ENCODE measurements at places on chromosomes 7 and 10.

DNA sequence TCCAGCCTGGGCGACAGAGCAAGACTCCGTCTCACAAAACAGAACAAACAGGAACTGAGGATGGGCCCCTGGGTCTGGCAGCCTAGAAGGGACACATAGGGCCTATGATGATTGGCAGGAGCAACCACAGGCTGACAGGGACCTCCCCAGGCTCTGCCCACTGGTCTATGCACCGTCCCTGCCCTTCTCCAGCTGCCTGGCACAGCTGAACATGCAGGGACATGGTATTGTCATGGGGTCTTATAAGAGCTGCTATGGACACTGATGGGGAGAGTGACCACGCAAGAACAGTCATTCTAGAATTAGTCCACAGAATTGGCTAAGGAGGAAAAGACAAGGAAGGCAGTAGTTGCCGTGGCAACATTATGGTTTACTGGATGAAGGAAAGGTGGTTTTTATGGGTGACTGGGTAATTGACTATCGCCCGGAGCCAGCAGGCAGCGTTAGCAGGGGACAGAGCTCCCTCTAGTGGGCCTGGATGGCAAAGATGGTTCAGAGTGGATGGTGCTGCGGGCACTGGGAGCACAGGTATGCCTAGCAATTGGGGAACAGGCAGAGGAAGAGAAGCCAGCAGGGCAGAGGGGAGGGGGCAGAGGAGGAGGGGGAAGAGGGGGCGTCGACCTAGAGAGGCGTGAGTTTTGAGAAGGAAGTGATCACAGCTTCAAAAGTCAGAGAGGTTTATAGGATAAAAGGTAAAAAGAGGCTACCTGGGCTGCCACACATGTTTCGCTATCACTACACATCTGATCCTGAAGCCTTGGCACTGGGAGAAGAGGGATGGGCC, 7.8 kb upstream of the TRIM56 start:
- DNase-seq = peak; percentile 95

- DNase-seq = peak; percentile 40
These were observed 72.1 kb upstream of the TNRC18 start for GRCh38 chr7:5495581-5496375.

GRCh38 chr7:102898532-102898859, 14.3 kb upstream of the LRRC17 start:
- no peak for DNase-seq

DNA sequence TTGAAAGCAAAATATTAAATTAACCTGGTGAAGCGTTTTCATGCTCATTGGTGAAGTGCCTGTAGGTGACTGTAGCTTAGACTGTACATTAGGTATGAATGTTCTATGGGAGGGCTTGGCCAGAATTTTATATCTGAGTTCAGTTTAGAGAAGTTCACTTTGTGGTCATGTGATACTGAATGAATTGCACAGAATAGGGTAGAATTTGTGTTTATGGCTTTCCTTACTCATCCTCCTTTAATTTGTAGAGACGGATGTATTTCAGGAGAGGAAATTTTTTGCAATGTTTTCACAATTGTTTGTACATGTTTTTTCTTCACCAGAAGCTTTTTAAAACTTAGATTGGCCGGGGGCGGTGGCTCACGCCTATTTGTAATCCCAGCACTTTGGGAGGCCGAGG, 32.3 kb downstream of the REEP3 start:
- no peak for DNase-seq

GRCh38 chr10:59831658-59832503, 74.5 kb downstream of the CCDC6 start:
- DNase-seq = no peak

DNA sequence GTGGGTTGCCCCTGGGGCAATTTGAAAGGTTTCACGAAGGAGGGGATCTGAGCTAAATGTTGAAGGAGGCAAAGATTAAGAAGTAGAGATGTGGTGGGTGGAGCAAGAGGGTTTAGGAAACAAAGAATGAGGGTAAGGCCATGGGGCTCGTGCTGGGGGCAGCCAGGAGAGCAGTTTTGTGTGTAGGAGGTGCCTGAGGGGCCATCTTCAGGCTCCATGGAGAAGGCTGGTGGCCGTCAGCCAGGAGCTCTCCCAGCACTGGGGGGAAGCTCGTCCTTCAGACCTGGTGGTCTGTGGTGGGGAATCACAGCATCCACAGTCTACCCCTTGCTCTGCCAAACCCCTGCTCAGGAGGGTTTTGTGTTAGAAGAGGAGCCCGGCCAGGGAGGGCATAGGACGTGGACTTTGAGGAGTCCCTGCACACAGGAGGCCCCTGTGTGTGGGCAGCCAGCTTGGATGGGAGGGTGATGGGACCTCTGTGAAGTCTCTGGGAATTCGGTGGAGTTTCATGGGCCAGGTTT, 11.8 kb upstream of the CXCL12 start:
- DNase-seq = no peak

DNA sequence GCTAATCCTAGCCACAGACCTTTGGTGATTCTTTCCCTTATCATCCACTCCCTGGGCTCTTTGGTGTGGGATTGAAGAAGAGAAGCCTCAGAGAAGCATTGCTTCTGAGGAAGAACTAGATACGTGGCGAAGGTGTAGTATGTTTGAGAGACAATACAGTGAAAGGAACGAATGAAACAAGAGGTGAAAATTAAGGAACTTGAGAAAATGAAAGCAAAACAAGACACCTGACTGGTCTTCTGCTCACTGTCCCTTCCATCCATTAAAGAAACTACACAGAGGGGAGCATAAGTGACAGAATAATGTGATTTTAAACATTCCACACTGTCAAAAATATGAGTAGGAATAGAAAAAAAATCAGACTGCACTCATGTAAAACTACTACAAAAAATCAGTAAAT, 219.6 kb upstream of the NPSR1 start:
- DNase-seq = no peak

DNA sequence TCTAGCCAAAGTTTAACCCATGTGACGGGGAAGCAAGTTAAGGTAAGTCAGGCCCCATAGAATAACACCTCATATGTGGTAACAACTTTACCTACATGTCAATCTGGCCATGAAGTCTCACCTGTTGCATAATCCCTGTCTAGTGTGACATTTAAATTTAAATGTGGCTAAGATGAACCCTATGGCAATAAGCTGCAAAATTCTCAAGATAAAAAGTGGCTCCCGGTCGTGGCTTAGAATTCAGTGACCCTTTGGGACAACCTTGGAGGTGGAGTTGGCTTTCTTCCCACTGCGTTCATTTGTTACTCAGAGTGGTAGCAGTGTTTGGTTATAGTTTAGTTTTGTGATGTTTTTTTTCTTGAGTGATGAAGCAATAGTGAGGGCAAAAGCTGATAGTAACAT, 90.6 kb downstream of the ARID5B start:
- DNase-seq = no peak

- no peak for DNase-seq
These were observed 339.5 kb downstream of the ELMO1 start for GRCh38 chr7:37109016-37109683.

GRCh38 chr10:102630663-102631062, 13.6 kb upstream of the TRIM8 start:
- no peak for DNase-seq

DNA sequence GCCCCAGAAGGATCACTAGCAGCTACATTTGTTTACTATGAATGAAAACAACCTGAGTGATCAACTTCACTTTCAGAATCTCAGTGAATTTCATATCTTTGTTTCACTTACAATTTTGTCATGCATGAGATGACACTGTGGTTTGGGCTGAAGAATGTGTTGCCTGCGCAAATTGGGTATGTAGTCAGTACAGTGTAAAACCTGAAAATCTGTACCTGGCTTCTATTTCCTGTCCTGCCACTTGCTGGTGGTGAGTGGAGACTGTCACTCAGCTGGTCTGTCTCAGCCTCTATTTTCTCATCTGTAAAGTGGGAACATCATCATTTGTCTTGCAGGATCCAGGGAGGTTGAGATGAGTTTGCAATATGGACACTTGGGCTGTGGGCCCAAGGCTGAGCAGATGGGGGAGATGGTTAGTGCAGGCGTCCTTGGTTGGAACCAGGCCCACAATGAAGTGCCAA, 118.0 kb downstream of the WDFY4 start:
- DNase-seq = no peak

- no peak for DNase-seq
These were observed 62.0 kb downstream of the SLIT1 start for GRCh38 chr10:97123765-97124164.

GRCh38 chr10:3467052-3467951, 294.7 kb upstream of the PITRM1 start:
- DNase-seq = peak; percentile 93

DNA sequence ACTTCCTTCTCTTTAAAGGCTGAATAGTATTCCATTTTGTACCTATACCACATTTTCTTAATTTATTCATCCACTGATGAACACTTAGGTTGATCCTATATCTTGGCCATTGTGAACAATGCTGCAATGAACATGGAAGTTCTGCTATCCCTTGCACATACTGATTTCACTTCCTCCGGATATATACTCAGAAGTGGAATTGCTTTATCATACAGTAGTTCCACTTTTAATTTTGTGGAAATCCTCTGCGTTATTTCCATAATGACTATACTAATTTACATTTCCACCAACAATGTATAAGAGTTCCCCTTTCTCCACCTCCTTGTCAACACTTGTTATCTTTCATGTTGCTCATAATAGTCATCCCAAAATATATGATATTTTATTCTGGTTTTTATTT, 312.6 kb downstream of the PLXDC2 start:
- DNase-seq = no peak

- peak; percentile 85 for DNase-seq
These were observed 116.8 kb downstream of the ABLIM1 start for GRCh38 chr10:114541081-114541796.

DNA sequence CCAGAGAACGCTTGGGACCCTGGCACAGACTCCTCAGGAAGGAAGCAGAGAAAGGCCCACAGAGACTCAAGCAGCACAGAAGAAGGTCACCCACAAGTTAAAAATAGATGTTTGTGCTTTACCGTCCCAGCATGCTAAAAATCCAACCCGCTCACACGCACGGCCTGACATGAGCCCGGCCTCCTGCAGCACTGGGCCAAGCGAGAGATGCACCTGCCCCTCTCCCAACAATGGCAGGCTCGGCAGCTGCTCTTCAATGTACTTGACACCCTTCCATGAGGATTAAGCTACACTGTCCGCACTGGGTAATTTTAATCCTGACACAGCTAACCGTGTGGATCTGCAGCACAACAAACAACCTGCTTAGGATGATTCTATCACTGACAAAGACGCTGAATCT, 9.3 kb downstream of the DIP2C start:
- DNase-seq = peak; percentile 56

- no peak for DNase-seq
These were observed 172.0 kb upstream of the GRB10 start for GRCh38 chr7:50954716-50955115.

DNA sequence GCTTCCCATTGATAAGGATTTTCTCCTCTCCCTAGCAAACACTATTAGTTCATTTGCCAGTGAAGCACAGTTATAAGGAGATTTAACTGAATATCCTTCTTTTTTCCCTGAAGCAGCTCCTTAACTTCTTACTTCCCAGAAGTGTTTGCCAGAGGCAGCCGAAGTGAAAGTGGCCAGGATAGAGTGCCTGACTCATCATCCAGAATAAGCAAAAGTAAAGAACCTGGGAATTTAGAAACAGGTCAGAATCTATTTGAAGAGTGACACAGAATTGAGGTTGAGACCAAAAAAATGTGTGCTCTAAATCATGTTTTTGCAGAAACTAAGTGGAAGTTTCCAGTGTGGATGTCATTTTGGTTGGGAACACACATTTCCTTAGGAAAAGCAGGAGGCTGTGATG, 249.6 kb upstream of the VWC2 start:
- no peak for DNase-seq

GRCh38 chr7:135317676-135318325, 84.2 kb downstream of the STRA8 start:
- peak; percentile 57 for DNase-seq

- no peak for DNase-seq
These were observed 8.6 kb downstream of the ZNF786 start for GRCh38 chr7:149081914-149082313.

DNA sequence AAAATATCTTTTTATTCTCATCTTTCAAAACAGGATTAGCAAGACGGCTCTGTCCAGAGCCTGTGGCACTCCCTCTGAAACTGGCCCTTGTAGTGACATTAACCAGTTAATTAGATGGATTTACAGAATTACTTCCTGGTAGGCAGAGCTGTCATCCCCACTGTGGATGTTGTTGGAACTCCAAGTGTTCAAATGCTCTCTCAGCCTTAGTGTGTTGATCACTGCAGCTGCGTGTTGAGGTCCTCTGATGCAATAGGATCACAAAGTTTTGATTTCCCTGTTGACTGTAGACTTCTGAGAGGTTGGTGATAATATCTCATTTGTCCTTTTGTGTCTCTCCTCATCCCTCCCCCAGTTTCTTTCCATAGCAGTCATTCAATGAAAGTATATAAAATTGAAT, 117.3 kb upstream of the CDK6 start:
- no peak for DNase-seq

- peak; percentile 25 for DNase-seq
These were observed 29.3 kb downstream of the KLF6 start for GRCh38 chr10:3755440-3756359.

DNA sequence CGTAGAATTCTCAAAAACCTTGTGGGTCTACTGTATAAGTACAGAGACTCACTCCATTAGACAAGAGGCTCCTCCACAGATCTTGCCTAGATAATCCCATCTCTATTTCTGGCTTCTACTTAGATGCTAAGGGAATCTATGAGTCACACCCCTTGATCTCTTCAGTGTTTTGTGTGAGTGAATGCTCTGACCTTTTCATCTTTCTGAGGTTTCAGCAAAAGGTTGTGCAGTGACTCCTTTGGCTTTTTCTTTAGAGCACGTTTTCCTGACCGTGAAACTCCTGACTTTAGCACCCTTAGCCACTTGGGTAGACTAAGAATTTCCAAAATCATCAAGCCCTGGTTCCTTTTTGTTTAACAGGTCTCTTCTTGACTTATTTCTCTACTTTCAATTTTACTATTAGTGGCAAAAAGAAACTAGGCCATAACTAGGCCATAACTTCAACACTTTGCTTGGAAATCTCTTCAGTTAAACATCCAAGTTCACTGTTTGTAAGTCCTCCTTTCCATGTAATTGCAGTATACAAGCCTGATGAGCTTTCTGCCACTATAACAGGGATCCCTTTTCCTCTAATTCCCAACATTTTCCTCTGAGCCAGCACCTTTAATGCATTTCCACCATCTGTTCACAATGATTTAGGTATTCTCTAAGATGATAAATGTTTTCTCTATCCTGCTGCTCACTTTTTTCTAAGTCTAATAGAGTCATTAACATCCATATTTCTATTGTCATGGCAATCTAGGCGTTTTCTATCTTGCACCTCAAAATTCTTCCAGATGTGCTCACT, 19.4 kb downstream of the COPG2 start:
- DNase-seq = no peak

- no peak for DNase-seq
These were observed 151.3 kb upstream of the BMPER start for GRCh38 chr7:33753881-33754525.

All from lower leg skin (tissue), 4 donors.